ENCODE measurements at places on chromosomes 2 and 18.

- DNase-seq = no peak
These were observed 1696.3 kb upstream of the TMEFF2 start for GRCh38 chr2:193891023-193891422.

GRCh38 chr2:219908538-219908937, 281.1 kb downstream of the SLC4A3 start:
- no peak for DNase-seq

DNA sequence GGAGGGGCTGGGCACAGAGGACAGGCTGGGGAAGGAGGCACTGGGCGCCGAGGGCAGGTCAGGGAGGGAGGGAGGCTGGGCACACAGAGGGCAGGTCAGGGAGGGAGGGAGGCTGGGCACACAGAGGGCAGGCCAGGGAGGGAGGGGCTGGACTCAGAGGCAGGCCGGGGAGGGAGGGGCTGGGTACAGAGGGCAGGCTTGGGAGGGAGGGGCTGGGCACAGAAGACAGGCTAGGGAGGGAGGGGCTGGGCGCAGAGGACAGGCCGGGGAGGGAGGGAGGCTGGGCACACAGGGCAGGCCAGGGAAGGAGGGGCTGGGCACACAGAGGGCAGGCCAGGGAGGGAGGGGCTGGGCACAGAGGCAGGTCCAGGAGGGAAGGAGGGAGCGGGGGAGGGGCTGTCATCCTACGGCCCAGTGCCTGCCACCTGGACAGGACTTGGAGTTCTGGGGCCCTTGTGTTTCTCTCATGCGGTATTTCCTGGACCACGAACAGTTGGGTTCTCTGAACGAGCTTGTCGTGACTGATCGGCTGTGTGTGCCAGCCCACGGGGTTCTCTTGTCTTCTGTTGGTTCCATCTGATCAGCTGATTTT, 46.7 kb upstream of the KCNG2 start:
- DNase-seq = peak; percentile 43

GRCh38 chr2:98771721-98772524, 41.0 kb upstream of the MGAT4A start:
- no peak for DNase-seq

DNA sequence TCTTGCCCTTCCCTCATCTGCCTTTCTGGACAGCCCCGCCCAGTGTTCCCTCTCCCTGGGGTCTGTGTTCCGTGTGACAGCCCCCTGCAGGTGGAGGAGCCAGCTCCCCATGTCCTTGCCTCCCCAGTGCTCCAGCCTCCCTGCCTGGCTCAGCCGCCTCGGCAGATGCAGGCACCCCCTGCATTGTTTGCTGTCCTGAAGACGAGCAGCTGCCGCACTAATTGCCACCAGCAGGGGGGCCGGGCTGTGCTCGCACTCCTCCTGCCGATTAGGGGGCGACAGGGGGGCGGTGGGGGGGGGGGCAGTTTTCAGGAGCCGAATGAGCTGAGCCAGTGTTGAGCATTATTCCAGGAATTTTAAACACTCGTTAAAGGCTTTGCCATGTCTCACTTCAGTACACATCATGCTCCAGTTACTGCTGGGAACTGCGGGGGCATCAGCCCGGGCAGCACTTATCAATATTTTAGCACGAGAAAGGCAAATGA, 23.3 kb downstream of the SIX3 start:
- DNase-seq = no peak

DNA sequence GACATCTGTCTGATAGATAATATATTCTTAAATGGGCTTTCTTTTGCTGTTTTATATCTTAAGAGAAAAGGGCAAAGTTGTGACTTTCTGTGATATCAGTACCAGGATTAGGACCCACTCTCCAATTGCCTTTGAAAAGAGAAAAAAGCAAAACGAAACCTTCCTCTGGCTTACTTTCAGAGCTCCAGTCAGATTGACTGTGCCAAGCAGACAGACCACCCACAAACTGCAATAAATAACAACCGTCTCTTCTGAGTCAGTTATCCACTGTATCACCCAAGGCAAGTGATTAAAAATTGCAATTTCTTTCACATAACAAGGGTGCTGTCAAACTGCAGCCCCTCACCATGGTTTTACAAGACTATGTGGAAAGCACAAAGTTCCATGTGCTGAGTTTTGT, 230.5 kb upstream of the SETBP1 start:
- DNase-seq = no peak

GRCh38 chr2:213232649-213233437, 51.4 kb upstream of the SPAG16 start:
- DNase-seq = no peak
